ENCODE measurements at places on chromosomes 7 and 10. TPM values are rescaled to one million over a fixed set of nuclear protein-coding genes. Genes with fewer than 3 reads are reported as not detected.

GRCh38 chr7:1019789-1020610 is 24.3 kb upstream of the GPR146 start:
- no peak overlapping the region for H3K27ac ChIP-seq
- H3K4me3 ChIP-seq: no peak overlapping the region
- H3K27me3 ChIP-seq: no peaks in the 10 kb centered on the region
- H3K36me3 ChIP-seq: no peaks in the 10 kb centered on the region

- no peaks in the 10 kb centered on the region for H3K36me3 ChIP-seq
- H3K27me3 ChIP-seq: no peaks in the 10 kb centered on the region
- H3K4me3 ChIP-seq: no peak overlapping the region
- no peak overlapping the region for H3K27ac ChIP-seq
- H3K4me1 ChIP-seq: no peaks in the 10 kb centered on the region
- DNase-seq: no peak
These were observed 116.4 kb upstream of the TCERG1L start for GRCh38 chr10:131427901-131428300.

GRCh38 chr7:107644309-107644974 is 16.2 kb upstream of the SLC26A4 start:
- no peak overlapping the region for H3K27ac ChIP-seq
- H3K4me3 ChIP-seq: no peak overlapping the region
- H3K36me3 ChIP-seq: no peaks in the 10 kb centered on the region
- H3K4me1 ChIP-seq: no peaks in the 10 kb centered on the region

DNA sequence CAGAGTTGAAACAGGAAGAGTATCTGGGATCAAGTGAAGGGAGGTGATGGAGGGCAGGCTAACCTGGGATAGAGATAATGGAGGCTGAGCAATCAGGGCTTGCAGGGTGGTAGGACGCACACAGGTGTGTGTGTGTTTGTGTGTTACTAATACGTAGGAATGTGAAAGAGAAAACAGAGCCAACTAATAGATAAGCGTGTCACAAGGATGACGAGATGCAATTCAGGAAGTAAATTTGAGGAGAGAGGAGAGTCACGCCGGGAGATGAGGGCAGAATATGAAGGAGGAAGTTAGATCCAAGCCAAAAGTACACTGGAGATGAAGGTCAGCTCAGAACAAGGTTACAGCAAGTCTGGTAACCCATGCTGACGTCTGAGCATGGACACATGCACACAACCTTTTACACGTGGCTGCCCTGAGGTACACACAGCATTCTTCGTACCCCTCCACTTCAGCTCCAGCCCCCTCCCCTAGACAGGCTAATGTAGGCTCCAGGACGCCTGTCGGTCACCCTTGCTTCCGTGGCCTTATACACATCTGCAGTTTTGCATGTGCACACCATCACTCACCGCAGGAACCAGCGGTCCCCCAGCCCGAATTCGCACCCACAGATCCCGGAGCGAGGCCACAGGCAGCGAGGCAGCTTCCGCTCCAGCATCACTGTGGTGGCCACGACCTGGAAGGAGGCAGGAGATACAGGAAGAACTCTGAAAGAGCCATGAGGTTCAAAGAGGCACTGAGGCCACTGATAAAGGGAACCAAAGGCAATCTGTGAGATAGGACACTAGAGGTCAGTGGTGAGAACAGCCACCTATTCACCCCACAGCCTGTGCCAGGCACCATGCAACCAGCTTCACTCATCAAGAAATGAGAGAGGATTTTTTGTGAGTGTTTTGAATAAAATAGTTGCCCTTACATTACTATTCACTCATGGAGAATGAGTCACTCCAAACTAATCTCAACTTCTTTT is 23.7 kb upstream of the TRPV6 start:
- DNase-seq: no peak
- no peak overlapping the region for H3K4me3 ChIP-seq
- peaks cover 2% of the 10 kb centered on the region for H3K27me3 ChIP-seq

DNA sequence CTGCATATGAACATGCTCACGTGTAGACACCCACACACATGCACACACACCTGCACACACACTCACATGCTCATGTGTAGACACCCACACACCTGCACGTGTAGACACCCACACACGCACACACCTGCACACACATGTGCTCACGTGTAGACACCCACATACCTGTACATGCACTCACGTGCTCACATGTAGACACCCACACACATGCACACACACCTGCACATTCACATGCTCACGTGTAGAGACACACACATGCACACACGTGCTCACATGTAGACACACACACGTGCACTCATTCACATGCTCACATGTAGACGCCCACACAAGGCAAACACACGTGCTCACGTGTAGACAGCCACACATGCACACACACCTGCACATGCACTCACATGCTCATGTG is 275.8 kb downstream of the PTPRN2 start:
- no peaks in the 10 kb centered on the region for H3K27me3 ChIP-seq
- H3K4me3 ChIP-seq: no peak overlapping the region
- no peaks in the 10 kb centered on the region for H3K4me1 ChIP-seq
- DNase-seq: no peak
- no peak overlapping the region for H3K27ac ChIP-seq

DNA sequence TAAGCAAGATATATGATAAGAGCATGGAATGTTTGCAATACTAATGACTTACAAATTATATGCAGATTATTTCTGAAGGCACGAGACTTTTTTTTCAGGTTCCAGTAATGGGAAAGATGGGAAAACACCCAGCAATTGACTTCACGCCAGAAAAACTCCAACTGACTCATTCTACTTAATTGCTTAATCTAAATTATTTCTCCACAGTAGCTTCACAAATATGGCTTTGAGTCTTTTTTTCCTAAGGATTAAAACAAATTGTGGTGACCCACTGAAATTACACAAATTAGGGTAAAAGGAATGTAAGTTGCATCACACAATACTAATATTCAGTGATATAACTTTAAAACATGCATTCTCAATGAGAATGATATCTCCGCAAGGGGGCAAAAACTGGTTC is 138.7 kb downstream of the GNAI1 start:
- H3K4me3 ChIP-seq: no peak overlapping the region
- H3K36me3 ChIP-seq: no peaks in the 10 kb centered on the region
- no peaks in the 10 kb centered on the region for H3K4me1 ChIP-seq
- H3K27ac ChIP-seq: no peak overlapping the region

DNA sequence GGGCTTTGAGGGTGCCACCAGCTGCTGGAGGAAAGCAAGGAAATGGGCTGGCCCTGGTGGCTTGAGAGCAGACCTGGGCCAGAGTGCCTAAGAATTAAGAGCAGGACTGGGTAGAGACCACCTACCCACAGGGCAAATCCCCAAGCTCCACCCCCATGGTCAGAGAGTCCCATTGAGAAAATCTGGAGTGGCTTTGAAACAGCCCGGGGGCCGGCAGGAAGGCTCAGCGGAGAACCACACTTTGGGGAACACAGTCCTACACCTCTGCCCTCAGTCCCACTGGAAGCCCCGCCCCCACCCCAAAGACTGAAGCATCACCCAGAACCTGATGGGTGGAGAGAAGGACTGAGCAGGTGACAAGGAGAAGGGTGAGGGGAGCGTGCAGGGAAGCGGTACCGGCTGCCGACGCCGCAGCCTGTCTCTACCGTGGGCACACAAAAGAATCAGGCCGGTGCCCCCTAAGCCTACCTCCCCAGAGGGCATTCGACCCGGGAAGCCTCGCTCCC is 3.6 kb downstream of the SMARCD3 start:
- H3K4me3 ChIP-seq: peak overlapping the region; percentile 52
- H3K27ac ChIP-seq: no peak overlapping the region
- H3K4me1 ChIP-seq: peaks cover 22% of the 10 kb centered on the region
- H3K36me3 ChIP-seq: no peaks in the 10 kb centered on the region
- peaks cover 6% of the 10 kb centered on the region for H3K27me3 ChIP-seq

- H3K36me3 ChIP-seq: no peaks in the 10 kb centered on the region
- H3K4me3 ChIP-seq: no peak overlapping the region
- no peaks in the 10 kb centered on the region for H3K4me1 ChIP-seq
- DNase-seq: no peak
- H3K27ac ChIP-seq: no peak overlapping the region
These were observed 33.6 kb upstream of the RAPGEF5 start for GRCh38 chr7:22390516-22390915.

- H3K4me1 ChIP-seq: no peaks in the 10 kb centered on the region
- no peak overlapping the region for H3K27ac ChIP-seq
- no peaks in the 10 kb centered on the region for H3K36me3 ChIP-seq
- H3K27me3 ChIP-seq: no peaks in the 10 kb centered on the region
- no peak overlapping the region for H3K4me3 ChIP-seq
These were observed 151.2 kb upstream of the MINDY3 start for GRCh38 chr10:16011548-16011947.

DNA sequence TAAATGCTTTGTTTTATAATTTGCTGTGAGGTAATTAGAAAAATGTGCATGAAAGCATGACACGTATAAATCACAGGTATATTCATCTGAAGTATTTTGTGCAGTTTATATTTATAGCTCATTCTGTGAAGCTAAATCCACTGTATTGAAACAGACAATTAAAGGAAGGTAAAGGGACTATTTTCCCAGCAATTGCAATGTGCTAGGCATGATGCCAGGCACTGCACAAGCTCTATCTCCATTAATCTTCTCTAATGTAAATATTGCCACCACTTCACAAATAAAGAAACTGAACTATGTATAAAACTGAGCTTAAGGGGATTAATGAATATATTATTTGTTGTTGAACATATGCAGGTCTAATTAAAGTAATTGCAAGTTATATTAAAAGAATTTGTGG is 1012.5 kb downstream of the NRG3 start:
- no peak overlapping the region for H3K4me3 ChIP-seq
- H3K27ac ChIP-seq: no peak overlapping the region
- no peaks in the 10 kb centered on the region for H3K27me3 ChIP-seq
- H3K36me3 ChIP-seq: no peaks in the 10 kb centered on the region

GRCh38 chr10:89120931-89121763 is 86.0 kb downstream of the CH25H start:
- H3K27ac ChIP-seq: no peak overlapping the region
- no peak overlapping the region for H3K4me3 ChIP-seq
- H3K27me3 ChIP-seq: no peaks in the 10 kb centered on the region
- H3K4me1 ChIP-seq: no peaks in the 10 kb centered on the region
- H3K36me3 ChIP-seq: no peaks in the 10 kb centered on the region
- DNase-seq: no peak

DNA sequence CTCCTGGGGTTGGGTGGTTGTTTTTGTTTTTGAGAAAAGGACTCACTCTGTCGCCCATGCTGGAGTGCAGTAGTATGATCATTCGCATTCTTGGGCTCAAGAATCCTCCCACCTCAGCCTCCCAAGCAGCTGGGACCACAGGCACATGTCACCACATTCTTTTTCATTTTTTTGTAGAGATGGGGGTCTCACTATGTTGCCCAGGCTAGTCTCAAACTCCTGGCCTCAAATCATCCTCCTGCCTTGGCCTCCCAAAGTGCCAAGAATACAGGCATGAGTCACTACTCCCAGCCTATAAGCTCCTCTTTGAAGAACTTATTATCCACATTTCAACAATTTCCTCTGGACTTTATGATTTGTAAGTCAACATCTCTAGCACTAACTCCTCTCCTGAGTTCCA is 102.7 kb downstream of the KMT2C start:
- H3K4me3 ChIP-seq: no peak overlapping the region
- no peaks in the 10 kb centered on the region for H3K36me3 ChIP-seq
- H3K4me1 ChIP-seq: peaks cover 15% of the 10 kb centered on the region

GRCh38 chr10:31745612-31746376 is 182.8 kb downstream of the ARHGAP12 start:
- no peaks in the 10 kb centered on the region for H3K36me3 ChIP-seq
- H3K4me1 ChIP-seq: peaks cover 4% of the 10 kb centered on the region
- no peaks in the 10 kb centered on the region for H3K27me3 ChIP-seq
- peak; percentile 45 for DNase-seq

GRCh38 chr7:1224086-1224716 is 8.5 kb upstream of the UNCX start:
- H3K4me1 ChIP-seq: no peaks in the 10 kb centered on the region
- H3K27me3 ChIP-seq: peaks cover 42% of the 10 kb centered on the region
- DNase-seq: no peak
- no peaks in the 10 kb centered on the region for H3K36me3 ChIP-seq

DNA sequence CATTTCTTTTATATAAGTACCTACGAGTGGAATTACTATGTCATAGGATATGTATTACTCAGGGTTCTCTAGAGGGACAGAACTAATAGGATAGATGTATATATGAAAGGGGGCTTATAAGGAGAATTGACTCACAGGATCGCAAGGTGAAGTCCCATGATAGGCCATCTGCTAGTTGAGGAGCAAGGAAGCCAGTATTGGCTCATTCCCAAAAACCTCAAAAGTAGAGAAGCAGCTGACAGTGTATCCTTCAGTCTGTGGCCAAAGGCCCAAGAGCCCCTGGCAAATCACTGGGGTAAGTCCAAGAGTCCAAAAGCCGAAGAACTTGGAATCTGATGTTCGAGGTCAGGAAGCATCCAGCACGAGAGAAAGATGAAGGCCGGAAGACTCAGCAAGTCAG is 59.8 kb downstream of the GALNT17 start:
- no peaks in the 10 kb centered on the region for H3K27me3 ChIP-seq
- H3K4me3 ChIP-seq: no peak overlapping the region
- no peaks in the 10 kb centered on the region for H3K36me3 ChIP-seq
- no peak overlapping the region for H3K27ac ChIP-seq
- no peaks in the 10 kb centered on the region for H3K4me1 ChIP-seq

GRCh38 chr10:132637477-132638129 is 100.0 kb downstream of the INPP5A start:
- H3K4me1 ChIP-seq: no peaks in the 10 kb centered on the region
- no peak overlapping the region for H3K27ac ChIP-seq
- no peaks in the 10 kb centered on the region for H3K27me3 ChIP-seq
- no peaks in the 10 kb centered on the region for H3K36me3 ChIP-seq

- no peak for DNase-seq
- no peaks in the 10 kb centered on the region for H3K27me3 ChIP-seq
- no peak overlapping the region for H3K27ac ChIP-seq
- H3K36me3 ChIP-seq: no peaks in the 10 kb centered on the region
- no peak overlapping the region for H3K4me3 ChIP-seq
These were observed 6.1 kb upstream of the ANKRD2 start for GRCh38 chr10:97566336-97566996.

DNA sequence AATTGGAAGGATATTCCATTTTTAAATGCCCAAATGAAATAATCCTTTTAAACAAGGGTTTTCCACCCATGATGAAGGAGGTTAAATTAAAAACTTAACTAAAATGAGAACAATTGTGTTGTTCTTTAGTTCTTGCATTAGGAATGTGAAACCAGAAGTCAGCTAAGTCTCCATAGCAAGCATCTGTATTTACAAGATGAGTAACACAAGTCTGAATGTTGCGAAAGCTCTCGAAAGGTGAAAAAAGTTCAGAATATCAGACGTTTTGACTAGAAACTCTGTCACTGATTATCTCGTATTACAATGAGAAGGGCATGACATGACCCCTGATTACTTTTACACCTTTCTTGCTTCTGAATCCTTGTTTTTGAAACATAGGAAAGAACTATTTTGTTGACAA is 149.6 kb downstream of the BICC1 start:
- H3K4me1 ChIP-seq: no peaks in the 10 kb centered on the region
- DNase-seq: no peak
- H3K27me3 ChIP-seq: no peaks in the 10 kb centered on the region
- no peak overlapping the region for H3K27ac ChIP-seq

MXI1 gene
- 54.9 TPM for total RNA-seq

GIMAP8 gene
- total RNA-seq: 69.7 TPM

EGFR gene
- not detected for total RNA-seq

SPDYE8 gene
- total RNA-seq: not detected

ZNF485 gene
- 3.6 TPM for total RNA-seq

SLC29A4 gene
- total RNA-seq: 1.2 TPM
